ENCODE measurements at places on chromosomes 4 and X.
A peak's percentile ranks its signal among the peaks of the same experiment; 100 is the strongest.

DNA sequence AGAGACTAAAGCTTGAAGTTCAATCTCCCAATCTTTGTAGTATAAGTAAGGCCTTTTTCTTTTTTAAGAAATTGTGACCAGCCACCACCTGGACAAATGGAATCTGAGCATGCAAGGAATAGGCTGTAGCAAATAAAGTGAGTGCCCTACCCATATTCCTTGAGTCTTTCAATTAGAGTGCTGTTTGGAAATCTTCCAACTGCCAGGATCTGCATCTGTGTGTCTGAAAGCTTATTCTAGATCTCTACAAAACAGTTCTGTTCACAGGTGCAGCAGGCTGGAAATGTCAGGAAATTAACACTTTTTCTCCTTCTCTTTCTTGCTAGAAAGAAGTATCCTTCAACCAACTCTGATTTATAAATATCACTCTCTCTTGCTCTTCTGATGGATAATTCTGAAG lies 76.7 kb upstream of the NDST3 start:
- no peak overlapping the region for H3K27ac ChIP-seq
- H3K4me1 ChIP-seq, result no peaks in the 10 kb centered on the region
- H3K4me3 ChIP-seq, result no peak overlapping the region
- H3K27me3 ChIP-seq, result no peaks in the 10 kb centered on the region

GRCh38 chr4:40952217-40952616 lies 202.5 kb downstream of the NSUN7 start:
- H3K4me1 ChIP-seq, result peaks cover 28% of the 10 kb centered on the region
- H3K27me3 ChIP-seq, result no peaks in the 10 kb centered on the region
- H3K27ac ChIP-seq, result peak overlapping the region; percentile 95
- DNase-seq, result no peak
- no peaks in the 10 kb centered on the region for H3K36me3 ChIP-seq

DNA sequence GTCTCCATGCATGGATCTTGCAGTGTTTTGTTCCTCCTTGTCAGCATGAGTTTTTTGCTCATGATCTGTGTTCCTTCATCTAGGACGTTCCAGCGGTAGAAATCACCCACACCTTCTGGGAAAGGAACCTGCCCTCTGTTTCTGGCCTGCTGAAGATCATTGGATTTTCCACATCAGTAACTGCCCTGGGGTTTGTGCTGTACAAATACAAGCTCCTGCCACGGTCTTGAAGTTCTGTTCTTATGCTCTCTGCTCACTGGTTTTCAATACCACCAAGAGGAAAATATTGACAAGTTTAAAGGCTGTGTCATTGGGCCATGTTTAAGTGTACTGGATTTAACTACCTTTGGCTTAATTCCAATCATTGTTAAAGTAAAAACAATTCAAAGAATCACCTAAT lies 88.2 kb downstream of the MAOA start:
- no peaks in the 10 kb centered on the region for H3K4me1 ChIP-seq
- H3K27ac ChIP-seq, result no peak overlapping the region
- H3K27me3 ChIP-seq, result no peaks in the 10 kb centered on the region
- H3K4me3 ChIP-seq, result no peak overlapping the region
- DNase-seq, result no peak
- H3K36me3 ChIP-seq, result peaks cover 6% of the 10 kb centered on the region

- no peak for DNase-seq
- no peaks in the 10 kb centered on the region for H3K4me1 ChIP-seq
- H3K4me3 ChIP-seq, result no peak overlapping the region
Observed at GRCh38 chr4:56302760-56303159, 84.5 kb downstream of the AASDH start.

DNA sequence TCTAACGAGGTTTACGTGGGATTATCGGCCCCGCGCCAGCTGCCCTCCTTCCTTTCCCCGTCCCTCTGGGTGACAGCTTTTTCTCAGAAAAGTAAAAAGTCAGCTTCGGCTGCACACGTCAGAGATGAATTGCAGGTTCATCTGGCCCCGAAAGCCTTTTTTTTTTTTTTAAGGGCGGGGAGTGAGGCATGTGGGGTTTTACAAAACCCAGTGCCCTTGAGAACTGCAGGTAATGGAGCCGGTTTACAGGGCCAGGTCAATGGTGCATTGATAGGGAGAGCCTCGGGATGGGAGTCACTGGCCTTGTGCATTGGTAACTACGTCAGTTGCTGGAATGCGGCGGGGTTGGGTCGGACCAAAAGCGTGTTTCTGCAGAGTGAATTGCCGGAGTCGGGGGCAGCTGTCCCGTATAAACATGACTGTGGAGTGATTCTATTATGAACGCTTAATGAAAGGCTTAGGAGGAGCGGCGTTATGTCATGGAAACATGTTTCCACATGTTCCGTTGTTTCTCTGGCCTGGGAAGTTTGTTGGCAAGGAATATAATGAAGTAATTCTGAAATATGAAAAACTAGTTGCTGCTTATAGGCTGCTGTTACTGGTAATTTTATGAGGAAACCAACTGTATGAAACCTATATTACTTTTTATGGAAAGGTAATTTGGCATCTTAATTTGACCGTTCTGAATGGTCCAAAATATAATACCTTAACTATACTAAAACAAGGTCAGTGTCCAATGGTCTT lies 1.1 kb downstream of the HSPA4L start:
- H3K4me3 ChIP-seq, result peak overlapping the region; percentile 86
- peak overlapping the region; percentile 80 for H3K27ac ChIP-seq
- no peaks in the 10 kb centered on the region for H3K4me1 ChIP-seq
- peak; percentile 94 for DNase-seq
- no peaks in the 10 kb centered on the region for H3K27me3 ChIP-seq

DNA sequence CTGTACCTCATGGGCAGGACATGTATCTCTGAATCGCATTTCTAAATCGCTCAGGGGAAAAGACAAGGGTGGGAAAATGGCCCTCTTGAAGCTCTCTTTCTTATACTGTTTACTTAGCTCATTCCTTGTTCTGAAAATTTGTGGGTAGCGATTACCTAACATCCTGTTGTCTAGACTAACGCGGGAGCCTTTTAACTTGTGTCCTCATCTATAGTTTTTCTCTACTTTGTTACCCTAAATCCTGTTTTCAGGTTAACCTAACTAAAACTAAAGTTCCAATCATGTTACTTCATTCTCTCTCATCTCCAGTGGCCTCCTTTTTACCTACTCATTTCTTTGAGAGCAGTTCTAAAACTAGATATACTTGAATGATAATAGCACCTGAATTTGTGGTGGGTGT lies 45.0 kb downstream of the SNX25 start:
- DNase-seq, result no peak
- peaks cover 12% of the 10 kb centered on the region for H3K4me1 ChIP-seq
- H3K4me3 ChIP-seq, result no peak overlapping the region
- H3K36me3 ChIP-seq, result no peaks in the 10 kb centered on the region
- H3K27ac ChIP-seq, result no peak overlapping the region

DNA sequence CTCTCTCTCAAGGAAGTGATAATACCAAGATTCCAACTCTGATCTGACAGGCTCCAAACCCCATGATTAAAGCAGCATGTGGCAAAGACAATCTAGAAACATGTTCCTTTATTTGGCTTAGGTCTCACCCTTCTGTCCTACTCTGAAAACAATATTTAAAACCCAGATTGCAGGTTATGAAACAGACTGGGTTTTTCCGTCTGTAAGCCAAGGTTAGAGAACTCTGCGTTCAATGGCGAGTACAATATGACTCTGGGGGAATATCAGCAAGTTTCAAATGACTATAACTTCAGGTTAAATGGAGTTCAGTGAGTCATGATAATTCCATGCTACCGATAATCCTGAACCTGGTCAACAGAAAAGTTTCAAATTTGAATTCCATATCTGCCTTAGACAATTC lies 50.8 kb downstream of the ANAPC10 start:
- DNase-seq, result no peak
- no peak overlapping the region for H3K27ac ChIP-seq
- H3K36me3 ChIP-seq, result no peaks in the 10 kb centered on the region
- H3K4me1 ChIP-seq, result peaks cover 4% of the 10 kb centered on the region
- no peak overlapping the region for H3K4me3 ChIP-seq

Data from ascending aorta (tissue), 2 donors.